G401 (cell line): ENCODE measurements at places on chromosomes 16 and 17. TPM values are rescaled to one million over a fixed set of nuclear protein-coding genes. Genes with fewer than 3 reads are reported as not detected.

DNA sequence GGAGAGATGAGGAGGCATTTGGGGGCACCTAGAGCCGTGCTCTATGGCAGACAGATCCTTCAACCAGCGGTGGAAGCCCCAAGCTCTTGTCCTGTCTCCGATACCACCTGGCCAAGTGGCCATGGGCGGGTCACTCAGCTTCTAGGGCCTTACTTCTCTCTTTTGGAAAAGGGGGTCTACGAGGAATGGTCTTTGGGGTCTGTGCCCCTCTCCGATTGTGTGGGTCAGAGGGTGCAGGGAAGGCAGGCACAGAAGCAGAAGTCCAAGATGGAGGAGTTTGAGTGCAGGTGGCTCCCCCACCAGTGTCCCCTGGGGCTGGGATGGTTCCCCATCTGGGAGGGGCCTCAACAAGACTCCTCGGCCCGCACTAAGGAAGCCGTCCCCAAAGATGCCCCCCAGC is 116.7 kb downstream of the CCDC182 start:
- DNase-seq, result no peak

- DNase-seq, result no peak
These were observed 19.4 kb downstream of the FAHD1 start for GRCh38 chr16:1846416-1846815.

- peak; percentile 19 for DNase-seq
These were observed 5.0 kb downstream of the CTF1 start for GRCh38 chr16:30901201-30902028.

DNA sequence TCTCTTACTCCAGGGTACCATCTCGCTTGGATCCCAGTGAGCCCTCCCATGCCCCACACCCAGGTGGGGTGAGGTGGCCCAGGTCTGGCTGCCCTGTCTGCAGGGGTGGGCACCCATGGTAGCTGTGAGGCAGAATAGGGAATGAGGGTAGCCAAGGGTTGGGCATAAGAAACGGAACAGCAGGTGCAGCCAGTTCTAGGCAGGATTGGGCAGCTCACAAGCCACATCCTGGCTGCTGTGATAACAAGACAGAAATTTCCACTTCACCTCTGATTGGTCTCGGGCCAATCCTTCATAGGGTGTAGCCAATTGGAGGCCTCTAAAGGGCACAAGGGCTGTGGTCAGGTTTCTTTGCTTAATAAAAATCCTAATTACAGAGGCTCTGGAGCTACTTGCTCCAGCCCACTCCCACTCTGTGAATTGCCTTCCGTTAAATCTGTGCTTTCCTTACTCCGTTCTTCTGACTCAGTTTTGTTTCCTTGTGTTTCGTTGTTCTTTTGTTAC is 1.5 kb upstream of the ARHGDIG start:
- peak; percentile 89 for DNase-seq

DNA sequence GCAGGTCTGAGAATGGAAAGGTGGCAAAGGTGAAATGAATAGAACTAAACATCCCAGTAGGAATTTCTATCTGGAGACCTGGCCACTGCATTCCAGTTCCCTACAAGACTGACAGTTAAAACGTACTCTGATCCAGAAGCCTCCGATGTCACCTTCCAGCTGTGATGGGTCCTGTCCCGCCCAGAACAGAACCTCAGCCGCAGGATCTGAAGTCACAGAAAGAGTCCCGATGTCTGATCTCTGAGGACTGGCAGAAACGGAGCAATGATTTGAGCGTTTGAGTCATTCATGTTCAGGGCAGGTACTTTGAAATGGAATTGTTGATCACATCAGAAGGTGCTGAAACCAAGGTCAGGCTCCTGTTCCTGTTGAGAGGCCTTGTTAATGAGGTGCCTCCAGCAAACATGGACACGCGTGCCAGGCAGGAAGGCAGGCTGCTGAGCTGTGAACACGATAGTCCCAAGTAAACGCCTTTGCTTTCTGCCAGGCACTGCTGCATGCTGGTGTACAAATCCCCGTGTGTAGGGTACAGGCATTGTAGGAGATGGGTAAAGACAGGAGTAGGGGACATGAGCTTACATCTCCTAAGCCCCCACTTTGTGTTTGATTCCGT is 61.4 kb downstream of the VAT1L start:
- peak; percentile 27 for DNase-seq

- no peak for DNase-seq
These were observed 31.9 kb downstream of the TENT4B start for GRCh38 chr16:50185005-50185505.

- DNase-seq, result peak; percentile 37
These were observed 825 bp downstream of the METTL9 start for GRCh38 chr16:21600031-21600773.

DNA sequence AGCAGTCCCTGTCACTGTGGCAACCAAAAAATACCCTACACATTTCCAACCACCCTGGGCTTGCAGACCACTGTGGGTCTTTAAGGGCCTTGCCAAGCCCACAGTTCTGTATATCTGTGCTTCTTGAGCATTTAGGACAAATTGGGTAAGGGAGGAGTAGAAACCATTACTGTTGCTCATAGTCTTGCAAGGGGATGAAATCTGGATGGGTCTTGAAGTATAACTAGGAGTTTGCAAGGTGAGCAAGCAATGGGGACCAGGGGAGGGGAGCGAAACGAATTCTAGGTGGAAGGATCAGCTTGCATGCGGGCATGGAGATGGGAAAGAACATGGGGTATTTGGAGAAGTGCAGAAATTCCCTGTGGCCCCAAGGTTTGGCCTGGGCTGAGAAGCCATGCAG is 202.9 kb downstream of the RAB11FIP4 start:
- DNase-seq, result no peak

- DNase-seq, result peak; percentile 44
These were observed 21.4 kb upstream of the CHMP6 start for GRCh38 chr17:80970044-80970761.

DNA sequence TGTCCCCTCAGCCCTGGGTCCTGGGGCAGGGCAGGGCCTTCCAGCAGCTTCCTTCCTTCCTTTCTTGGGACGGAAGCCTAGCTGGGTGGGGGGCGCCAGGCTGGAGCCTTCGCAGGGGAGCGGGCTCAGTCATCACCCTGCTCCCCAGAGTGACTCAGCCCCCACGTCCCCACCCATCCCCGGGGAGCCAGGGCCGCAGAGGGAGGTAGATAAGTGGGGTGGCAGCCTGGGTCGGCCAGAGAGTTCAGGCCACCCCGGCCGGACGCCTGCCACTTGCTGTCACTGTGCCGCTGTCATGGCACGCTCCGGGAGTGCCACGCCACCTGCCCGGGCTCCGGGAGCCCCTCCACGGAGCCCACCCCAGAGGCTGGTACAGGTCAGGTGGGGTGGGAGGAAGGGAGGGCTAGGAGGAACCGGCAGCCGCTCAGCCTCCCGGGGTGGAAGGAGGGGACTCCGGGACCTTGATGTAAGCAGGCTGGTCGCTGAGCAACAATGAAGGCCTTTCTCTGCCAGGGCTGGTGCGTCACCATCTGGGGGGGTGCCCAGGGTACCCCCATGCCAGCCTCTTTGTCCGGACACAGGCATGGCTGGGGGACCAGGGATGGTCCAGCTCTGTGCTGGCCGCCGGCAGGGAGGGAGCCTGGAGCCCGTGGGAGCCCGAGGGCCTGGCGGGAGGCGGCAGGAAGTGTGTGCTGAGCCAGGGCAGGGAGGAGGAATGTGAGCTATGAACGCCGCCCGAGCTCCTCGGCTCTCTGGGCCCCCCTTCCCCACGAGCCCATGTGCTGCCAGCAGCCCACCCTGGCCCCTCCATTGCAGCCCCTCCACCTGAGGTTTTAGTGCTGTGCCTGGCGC is 6.6 kb downstream of the NHERF2 start:
- peak; percentile 59 for DNase-seq

GRCh38 chr17:77210946-77211541 is 70.3 kb downstream of the SEC14L1 start:
- no peak for DNase-seq

- DNase-seq, result no peak
These were observed 57.6 kb downstream of the CDRT4 start for GRCh38 chr17:15409721-15410250.

GRCh38 chr17:43723697-43724359 is 34.8 kb downstream of the SOST start:
- DNase-seq, result no peak

DNA sequence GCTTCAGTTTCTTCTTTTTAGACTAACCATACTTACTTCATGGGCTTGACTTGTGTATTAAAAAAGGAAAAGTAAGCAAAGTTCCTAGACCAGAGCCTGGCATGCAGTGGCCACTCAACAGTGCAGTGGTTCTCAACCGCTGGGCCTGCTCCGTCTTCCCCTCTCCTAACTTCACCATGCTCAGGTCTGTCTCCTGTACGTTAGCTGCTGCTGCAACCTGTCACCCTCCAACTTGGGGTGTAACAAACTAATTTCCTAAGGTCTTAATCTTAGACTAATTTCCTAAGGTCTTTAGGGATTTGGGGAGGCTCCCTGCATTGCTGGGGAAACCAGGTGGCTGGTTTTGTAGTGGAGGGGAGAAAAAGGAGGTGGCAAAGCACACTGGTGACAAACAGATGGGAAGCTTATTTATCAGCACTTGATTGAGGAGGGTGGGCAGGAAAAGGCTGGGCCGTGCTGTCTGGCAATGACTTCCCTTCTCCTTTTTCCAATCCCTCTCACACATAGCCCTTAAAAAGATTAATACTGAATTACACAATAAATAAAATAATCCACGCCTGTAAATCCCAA is 2.2 kb upstream of the ARL4D start:
- DNase-seq, result no peak

DNA sequence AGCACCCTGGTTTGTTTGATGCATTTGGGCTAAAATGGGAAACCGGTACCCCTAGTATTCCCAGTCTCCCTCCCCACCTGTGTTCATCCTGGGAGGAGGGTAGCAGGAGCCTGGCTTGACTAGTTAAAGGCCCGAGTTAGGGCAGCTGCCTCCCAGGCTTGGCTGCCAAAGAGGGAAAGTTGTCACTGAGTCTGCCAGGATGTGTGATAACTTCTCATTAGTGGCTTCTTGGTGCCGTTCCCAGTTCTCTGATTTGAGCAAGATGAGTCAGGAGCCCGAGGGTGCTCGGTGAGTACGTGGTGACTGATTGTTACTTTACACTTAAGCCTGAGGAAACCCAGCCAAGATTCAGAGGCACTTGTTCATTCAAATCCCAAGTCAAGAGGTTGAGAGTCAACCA is 2.5 kb downstream of the KRT32 start:
- no peak for DNase-seq

DNA sequence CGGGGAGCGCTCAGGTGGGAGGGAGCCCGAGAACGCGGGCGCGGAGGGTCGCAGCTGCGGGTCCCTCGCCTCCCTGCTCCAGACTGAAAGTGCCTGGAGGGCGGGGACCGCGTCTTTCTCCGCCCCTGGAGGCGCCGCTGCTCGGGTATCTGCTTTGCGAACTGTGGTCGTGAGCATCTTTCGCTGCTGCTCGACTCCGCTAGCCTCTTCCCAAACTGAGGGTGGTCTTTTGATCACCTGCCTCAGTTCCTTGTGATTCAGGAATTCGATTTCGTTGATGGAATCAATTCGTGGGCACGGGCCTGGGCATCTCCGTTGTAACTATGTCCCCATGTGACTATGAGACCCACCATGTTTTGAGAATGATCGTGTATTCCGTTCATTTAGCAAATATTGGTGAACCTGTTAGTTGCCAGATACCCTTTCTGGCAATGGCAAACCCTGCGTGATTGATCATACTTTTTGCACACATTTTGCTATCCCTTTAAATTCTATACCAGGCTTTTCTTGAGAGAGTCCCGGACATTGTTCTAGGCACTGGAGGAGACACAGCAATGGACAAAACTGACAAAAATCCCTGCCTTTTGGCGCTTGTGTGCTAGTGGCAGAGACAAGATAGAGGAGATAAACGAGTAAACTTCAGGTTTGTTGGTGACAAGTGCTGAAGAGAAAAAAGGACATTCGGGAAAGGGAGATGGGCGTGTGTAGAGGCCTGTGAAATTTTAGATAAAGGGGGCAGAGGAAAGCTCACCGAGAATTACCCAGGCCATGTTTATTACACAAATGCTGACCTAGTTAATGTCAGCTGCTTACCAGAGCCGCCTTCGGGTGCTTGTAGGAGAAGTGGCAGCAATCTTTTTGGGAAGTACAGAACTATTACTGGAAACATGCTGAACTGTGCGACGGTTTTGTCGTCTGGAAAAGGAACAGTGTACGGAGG is 948 bp downstream of the UTP18 start:
- DNase-seq, result peak; percentile 52

GRCh38 chr16:30895627-30896260 is 670 bp upstream of the CTF1 start:
- DNase-seq, result no peak

GRCh38 chr17:82859431-82860403 is 19.9 kb upstream of the ZNF750 start:
- DNase-seq, result peak; percentile 40

- peak; percentile 23 for DNase-seq
These were observed 55.3 kb downstream of the SKAP1 start for GRCh38 chr17:48374650-48375230.

GRCh38 chr17:45108595-45109521 is 23.5 kb downstream of the PLCD3 start:
- DNase-seq, result no peak

DNA sequence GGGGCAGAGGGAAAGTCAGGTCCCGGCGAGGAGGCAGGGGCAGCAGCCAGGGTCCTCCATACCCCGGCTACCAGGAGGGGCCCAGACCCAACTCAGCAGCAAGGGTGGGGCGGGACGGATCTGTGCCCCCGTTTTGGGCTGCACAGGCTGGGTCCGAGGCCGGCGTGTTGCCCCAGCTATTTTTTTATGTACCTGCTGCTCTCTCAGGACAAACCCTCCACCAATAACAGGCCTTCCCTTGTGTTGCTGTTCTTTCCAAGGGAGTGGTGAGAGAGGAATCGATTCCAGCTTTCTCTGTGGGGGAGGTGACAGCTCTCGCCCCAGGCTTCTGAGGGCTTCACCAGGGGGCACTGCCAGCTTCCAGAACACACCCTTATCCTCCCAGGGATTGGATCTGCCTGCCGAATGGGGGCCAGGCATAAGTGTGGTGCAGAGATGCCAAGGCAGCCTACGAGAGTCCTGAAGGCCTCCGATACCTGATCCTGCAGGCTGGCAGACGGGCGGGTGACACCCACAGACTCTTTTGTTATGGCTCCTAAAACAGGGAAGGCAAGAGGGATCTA is 22.3 kb downstream of the RTN4RL1 start:
- DNase-seq, result no peak

NPIPB8 gene
- total RNA-seq, result not detected in 2 replicates

SLFN14 gene
- total RNA-seq, result not detected in 2 replicates

TMEM98 gene
- total RNA-seq, result 0.07 and 0.74 TPM in 2 replicates

SLC16A5 gene
- total RNA-seq, result 11.0 and 25.5 TPM in 2 replicates

PRSS21 gene
- total RNA-seq, result not detected in 2 replicates

CHST5 gene
- 0.12 TPM in 1 of 2 replicates, not detected in the other for total RNA-seq

ABAT gene
- total RNA-seq, result 7.2 and 8.0 TPM in 2 replicates

ABCC6 gene
- 3.1 and 12.8 TPM in 2 replicates for total RNA-seq

E4F1 gene
- total RNA-seq, result 40.4 and 59.4 TPM in 2 replicates

FBXL16 gene
- 14.6 and 19.4 TPM in 2 replicates for total RNA-seq

IRX6 gene
- total RNA-seq, result not detected in 2 replicates
